Natural killer cell (primary cell): ENCODE measurements at places on chromosomes 6 and 20.

DNA sequence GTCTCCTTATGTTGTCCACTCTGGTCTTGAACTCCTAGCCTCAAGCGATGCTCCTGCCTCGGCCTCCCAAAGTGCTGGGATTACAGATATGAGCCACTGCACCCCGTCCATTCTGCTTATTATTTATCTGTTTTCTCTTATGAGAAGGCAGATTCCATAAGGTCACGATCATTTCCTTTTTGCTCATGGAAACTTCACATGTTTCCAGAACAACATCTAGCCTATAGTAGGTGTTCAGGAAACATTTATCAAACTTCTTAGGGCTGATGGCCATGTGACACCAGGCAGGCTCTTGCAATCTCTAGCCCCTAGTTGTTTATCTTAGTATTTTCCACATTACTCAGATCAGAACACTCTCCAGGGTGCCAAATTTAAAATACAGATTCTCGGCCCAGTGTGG lies 61.2 kb downstream of the ZFP64 start:
- DNase-seq, result no peak

- no peak for DNase-seq
Observed at GRCh38 chr6:124989136-124989983, 27.1 kb downstream of the RNF217 start.

DNA sequence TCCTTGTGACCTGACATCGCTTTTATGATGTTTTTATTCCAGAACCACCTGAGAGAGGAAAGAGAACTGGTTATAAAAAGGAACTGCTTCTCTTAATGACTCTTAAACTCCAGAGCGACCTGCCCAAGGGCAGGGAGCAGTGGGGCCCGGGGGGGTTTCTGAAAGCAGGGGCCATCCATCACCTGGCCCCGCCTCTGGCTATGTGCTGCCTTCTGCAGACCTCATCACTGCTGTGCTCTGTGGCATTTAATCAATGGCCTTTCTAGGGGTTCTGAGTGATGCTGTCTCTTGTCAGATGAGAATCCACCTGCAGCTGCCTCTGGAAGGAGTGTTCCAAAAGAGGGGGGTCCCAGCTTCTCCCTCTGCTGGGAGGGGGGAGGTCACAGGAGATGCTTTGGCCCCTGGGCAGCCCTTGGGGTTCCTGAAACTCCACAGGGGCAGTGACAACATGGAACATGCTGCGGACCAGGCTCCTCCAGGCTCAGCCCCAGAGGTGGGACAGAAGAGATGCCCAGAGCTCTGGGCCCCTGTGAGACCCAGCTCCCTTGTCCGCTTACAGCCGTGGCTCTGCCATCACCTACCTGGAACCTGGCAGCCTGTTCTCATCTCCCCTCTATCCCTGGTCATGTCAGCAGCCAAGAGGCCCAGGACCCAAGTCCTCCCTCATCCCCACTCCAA lies 177.1 kb upstream of the SULF2 start:
- DNase-seq, result no peak

DNA sequence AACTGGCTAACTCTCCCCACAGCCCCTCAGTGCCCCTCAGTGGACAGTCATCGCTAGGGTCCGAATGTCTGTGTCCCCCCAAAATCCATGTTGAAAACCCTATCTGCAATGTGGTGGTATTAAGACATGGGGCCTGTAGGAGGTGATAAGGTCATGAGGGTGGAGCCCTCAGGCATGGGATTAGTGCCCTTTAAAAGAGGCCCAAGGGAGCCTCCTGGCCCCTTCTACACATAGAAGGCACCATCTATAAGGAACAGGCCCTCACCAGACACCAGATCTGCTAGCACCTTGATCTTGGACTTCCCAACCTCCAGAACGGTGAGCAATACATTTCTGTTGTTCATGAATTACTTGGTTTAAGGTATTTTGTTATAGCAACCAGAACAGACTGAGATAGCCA lies 6.7 kb upstream of the TRAF3IP2 start:
- DNase-seq, result no peak

GRCh38 chr6:38508286-38508685 lies 131.4 kb downstream of the BTBD9 start:
- no peak for DNase-seq

DNA sequence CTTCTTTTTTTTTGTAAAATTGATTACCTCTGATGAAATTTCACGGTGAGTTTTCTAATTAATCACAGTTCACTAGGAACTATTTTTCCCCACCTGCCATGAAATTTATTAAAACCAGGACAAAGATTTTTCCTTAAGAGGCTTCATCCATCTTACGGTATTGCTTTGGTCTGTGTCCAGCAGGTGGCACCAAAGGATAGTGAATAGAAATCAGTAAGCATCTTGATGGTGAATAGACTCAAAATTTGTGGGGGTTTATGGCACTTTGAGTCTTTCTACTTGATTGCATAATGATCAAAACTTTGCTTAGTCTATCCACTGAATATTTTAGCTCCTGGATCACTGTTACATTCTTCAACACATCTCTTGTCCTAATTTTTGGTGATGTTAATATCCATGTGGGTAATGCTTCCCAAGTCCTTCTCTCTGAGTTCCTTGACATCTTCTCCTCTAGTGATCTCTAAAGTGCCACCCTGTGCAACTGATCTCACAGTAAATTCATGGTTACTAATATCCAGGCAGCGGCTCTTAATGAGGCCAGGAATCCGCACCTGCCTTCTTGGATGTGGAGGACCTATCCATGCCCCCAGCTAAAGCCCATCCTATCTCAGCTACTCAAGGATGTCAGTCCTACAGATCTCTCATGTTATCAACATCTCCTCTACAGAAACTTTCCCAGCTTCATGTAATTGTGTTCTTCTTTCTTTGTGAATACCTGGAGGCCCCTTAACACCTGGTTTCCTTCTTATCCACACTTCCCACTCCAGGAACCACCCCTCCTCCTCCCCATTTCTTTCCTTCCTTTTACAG lies 54.5 kb downstream of the STMND1 start:
- DNase-seq, result peak; percentile 46

GRCh38 chr20:3646651-3647050 lies 16.5 kb downstream of the GFRA4 start:
- DNase-seq, result no peak

DNA sequence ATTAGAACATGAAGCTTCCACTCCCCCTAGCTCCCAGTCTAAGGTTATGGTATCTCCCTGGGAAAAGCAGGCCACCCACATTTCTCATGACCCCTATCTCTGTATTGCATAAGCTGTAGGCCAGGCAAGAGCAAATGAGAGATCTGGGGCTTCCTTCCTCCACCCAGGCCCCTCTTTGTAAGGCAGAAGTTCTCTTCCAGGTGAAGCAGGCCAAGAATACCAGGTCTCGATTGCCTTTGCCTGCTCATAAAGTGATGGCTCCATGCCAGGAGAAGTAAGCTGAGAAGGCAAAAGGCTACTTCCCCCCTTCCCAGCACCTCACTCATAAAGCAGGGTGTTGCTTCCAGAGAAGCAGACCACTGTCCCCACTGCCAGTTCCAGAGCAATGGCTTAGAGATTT lies 144.1 kb upstream of the KCNK16 start:
- no peak for DNase-seq

- DNase-seq, result no peak
Observed at GRCh38 chr6:108277295-108277694, 16.5 kb upstream of the SNX3 start.

DNA sequence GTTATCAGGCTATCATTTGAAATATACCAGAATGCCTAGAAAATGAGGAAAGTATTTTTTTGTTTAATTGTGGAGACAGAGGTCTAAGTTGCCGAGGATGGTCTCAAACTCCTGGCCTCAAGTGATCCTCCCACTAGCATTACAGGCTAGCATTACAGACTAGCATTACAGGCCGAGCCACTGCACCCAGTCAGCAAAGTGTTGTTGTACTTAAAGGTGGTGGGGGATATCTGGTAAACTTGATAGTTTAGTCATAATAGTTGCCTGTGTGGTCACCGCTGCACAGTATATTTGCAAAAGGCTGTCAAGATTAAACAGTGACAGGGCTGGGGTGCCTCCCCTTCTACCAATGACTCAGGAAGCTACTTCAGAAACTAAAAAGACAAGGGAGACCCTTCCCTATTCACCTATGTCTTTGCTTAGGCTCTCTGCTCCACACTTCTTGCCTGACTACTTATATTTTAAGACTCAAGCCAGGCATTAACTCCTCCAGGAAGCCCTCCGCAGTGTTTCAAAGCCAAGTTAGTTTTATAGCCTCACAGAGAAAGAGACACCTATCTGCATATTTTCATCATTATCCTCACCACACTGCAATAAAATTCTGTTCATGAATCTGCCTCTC lies 3.1 kb upstream of the AKIRIN2 start:
- DNase-seq, result no peak

DNA sequence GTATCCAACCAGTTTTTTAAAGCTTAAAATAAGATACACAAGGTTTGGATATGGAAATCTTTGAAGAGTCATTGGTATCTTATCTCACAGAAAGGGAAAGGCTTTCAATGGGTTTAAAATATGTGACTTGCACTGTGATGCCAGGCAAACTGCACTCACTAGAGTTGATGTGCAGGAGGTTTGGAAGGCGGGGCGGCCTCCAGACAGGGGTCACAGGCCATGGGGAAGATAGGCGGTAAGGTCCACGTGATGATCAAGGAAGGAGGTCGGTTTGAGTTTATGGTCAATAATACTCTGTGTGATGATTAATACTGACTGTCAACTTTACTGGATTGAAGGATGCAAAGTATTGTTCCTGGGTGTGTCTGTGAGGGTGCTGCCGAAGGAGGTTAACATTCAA lies 9.5 kb upstream of the RAMACL start:
- no peak for DNase-seq

GRCh38 chr20:50673466-50674137 lies 17.7 kb downstream of the RIPOR3 start:
- DNase-seq, result no peak

GRCh38 chr6:80544555-80544954 lies 438.1 kb downstream of the BCKDHB start:
- no peak for DNase-seq

DNA sequence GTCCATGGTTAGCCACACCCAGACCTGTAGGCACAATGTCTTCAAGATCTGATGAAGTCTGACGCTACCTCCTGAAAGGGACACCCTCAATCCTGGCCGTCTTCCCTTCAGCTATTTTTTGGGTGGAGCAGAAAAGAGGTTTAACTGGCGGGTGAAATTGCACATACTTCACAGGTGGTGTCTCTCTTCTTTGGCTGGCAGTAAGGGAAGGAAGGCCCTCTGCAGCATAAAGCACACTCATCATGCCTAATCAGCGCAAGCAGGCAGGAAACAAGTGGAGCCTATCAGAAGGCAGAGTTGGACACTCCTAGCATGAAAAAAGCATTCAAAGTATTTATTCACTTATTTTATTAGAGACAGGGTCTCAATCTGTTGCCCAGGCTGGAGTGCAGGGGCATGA lies 32.9 kb downstream of the PNLDC1 start:
- peak; percentile 28 for DNase-seq

GRCh38 chr6:12047304-12047703 lies 35.2 kb downstream of the HIVEP1 start:
- DNase-seq, result no peak

GRCh38 chr20:45058168-45058850 lies 42.6 kb downstream of the KCNS1 start:
- DNase-seq, result no peak

DNA sequence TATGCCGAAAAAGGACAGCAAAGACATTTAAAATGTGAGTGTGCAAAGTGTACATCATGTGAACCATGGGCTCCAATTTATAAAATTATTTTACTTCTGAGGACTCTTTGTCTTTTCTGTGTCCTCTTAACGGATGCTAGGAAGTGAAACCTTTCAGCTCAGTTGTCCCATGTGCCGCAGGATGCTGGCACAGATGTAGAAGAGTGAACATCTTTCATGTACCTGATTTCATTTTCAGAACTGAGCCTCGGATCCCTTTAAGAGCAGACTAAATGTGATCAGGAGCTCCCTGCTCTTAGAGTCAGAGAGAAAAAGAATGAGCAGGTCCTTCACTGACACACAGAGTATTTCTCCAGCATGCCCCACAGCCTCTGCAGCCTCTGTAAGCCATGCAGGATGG lies 27.6 kb upstream of the FUCA2 start:
- DNase-seq, result no peak

- peak; percentile 32 for DNase-seq
Observed at GRCh38 chr20:47150403-47151152, 205.9 kb downstream of the ZMYND8 start.

DNA sequence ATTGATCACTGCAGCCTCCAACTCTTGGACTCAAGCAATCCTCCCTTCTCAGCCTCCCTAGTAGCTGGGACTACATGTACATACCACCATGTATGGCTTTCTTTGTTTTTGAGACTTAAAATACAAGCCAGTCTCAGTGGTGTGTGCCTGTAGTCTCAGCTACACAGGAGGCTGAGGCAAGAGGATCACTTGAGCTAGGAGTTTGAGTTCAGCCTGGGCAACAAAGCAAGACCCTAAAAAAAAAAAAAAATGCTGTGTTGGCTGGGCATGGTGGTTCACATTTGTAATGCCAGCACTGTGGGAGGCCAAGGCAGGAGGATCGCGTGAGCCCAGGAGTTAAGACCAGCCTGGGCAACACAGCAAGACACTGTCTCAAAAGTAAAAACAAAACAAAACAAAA lies 51.7 kb downstream of the UBR2 start:
- DNase-seq, result no peak

DNA sequence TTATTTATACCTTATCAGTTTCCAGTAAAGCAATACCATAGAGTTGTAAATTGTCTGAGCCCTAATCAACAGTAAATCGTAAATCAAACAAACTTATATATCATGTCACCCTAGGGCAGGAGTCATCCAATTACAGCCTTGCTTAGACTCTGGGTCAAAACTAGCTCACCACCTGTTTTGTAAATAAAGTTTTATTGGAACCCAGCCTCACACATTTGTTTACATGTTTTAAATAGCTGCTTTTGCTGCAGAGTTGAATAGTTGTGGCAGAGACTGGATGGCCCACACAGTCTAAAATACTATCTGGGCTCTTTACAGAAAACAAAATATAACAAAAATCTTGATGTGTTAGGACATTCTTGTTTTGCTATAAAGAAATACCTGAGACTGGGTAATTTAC lies 94.4 kb downstream of the MKKS start:
- no peak for DNase-seq

DNA sequence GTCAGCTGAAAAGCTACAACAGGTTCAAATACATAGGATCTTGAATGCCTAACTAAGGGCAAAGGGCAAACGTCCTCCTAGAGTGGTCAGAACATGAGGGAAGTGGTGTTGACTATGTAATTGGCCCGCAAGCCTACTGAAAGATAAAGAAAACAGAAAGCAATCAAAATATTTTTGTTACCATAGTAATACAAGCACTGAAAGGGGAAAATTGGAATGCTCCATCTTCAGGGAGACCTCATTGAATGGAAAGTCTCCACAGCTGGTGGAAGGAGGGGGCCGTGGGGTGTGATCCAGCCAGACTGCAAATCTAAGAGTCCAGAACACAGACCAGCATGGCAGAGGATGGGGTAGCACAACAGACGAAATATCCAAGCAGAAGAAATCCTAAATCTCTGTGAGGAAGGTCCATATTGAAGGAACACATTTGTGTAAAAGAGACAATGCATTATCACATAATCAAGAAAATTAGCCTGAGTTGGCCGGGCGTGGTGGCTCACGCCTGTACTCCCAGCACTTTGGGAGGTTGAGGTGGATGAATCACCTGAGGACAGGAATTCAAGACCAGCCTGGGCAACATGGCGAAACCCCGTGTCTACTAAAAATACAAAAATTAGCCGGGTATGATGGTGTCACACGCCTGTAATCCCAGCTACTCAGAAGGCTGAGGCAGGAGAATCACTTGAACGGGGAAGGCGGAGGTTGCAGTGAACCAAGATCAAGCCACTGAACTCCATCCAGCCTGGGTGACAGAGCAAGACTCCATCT lies 39.5 kb downstream of the MTFR2 start:
- DNase-seq, result no peak
